Occipital lobe (tissue), 3 donors: ENCODE measurements at places on chromosomes 12 and 14. TPM values are rescaled to one million over a fixed set of nuclear protein-coding genes. Genes with fewer than 3 reads are reported as not detected.

The CACNA2D4 gene
- not detected for total RNA-seq

The PTHLH gene
- not detected for total RNA-seq

The BATF gene
- total RNA-seq, result 0.47 TPM

The ARHGAP5 gene
- total RNA-seq, result 453 TPM

The KRT72 gene
- not detected for total RNA-seq

The ADAMTS20 gene
- 0.47 TPM for total RNA-seq

The SAMD15 gene
- 8.1 TPM for total RNA-seq

The MMP19 gene
- total RNA-seq, result not detected

The GYS2 gene
- total RNA-seq, result not detected

The FNTB gene
- 6.2 TPM for total RNA-seq

The MMP17 gene
- 25.9 TPM for total RNA-seq

The C14orf93 gene
- 5.5 TPM for total RNA-seq

The NIN gene
- total RNA-seq, result 67.5 TPM

The CIT gene
- 13.3 TPM for total RNA-seq

The TOX4 gene
- total RNA-seq, result 20.9 TPM

The SERPINA5 gene
- total RNA-seq, result 0.16 TPM

The SLCO1A2 gene
- total RNA-seq, result 8.3 TPM

The TPH2 gene
- total RNA-seq, result not detected

The KLHL42 gene
- total RNA-seq, result 77.8 TPM
